ENCODE measurements at places on chromosomes 3 and 15. TPM values are rescaled to one million over a fixed set of nuclear protein-coding genes. Genes with fewer than 3 reads are reported as not detected.

DNA sequence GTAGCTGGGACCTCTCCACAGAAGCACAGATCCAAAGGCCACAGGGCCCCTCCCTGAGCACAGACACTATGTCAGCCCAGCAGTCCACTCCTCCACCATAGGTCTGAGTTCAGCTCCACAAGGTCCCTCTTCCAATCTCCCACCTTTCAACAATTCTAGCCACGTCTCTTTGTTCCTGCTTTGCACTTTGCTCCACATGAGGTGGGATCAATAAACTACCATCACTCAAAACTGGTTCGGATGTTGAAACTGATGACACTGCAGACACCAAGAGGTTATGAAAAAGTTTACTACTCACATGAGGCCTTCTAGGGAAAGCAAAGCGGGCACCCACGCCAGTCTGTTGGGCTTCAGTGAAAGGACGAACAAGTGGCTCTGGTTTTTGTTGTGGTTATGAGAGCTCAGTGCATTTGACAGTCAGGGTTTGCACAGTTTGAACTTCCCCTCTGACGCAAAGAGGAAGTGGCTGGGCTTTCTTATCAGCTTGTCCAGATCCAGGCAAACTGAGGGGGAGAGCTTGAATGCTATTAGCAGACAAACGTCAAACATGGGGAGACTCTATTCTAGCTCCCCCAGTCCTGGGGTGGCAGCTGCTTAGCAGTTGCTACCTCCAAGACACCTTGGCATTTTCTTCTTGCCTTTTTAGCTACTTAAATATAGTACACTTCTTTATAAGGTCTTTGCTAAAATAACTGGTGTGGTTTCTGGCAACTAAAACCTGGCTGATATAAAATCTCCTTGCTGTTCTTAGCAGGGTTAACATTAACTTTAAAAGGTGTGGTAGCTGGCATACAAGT lies 37.8 kb downstream of the ZNF445 start:
- no peak for DNase-seq

CALML4 gene
- 2.4 TPM for total RNA-seq

- peak; percentile 63 for DNase-seq
Observed at GRCh38 chr15:101813803-101814534, 2.0 kb downstream of the OR4F15 start.

RARRES1 gene
- total RNA-seq: 1.3 TPM

DNA sequence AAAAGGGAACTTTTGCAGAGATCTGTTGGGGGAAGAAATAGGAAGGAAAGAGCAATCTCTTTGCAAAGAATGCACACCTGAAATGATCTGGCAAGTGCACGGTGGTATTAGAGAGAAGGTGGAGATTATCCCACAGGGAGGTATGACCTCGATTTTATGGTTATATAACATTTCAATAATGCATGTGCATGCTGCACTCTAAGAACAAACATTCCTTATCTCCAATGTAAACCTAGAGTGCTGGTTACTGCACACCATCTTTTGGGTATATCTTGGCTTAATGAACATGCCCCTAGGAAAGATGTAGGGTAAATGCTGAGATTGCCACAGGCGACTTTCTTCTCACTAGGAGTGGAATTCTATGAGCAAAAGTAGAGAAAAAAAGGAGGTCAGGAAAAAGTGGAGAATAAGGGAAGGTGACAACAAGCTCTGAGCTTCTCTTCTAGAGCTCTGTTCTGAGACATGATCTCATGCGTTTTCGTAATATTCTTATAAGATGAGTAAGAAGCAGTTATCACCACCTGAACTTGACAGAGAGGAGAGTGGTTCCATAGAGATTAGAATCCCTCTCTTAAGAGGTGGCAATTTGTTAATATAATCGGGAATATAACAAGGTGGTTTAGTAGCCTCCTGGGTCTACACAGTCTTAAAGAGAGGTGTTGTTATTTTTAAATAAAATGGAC lies 117.5 kb upstream of the TMC3 start:
- peak; percentile 72 for DNase-seq

GRCh38 chr15:79366691-79367090 lies 55.8 kb downstream of the TMED3 start:
- DNase-seq: peak; percentile 26

- DNase-seq: peak; percentile 85
Observed at GRCh38 chr3:183766745-183767606, 58.4 kb downstream of the MAP6D1 start.

ERC2 gene
- not detected for total RNA-seq

ZNF385D gene
- 0.97 TPM for total RNA-seq

DNA sequence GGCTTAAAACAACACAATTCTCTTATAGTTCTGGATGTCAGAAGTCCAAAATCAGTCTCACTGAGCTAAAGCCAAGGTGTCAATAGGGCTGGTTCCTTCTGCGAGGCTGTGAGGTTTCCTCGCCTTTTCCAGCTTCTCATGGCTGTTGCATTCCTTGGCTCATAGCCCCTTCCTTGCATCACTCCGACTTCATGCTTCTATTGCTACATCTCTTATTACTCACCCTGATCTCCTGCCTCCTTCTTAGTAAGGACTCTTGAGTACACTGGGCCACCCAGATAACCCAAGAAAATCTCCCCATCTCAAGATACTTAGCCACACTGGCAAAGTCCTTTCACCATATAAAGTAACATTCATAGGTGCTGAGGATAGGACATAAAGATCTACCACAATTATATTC lies 193.9 kb downstream of the ADAMTS17 start:
- DNase-seq: no peak

- DNase-seq: no peak
Observed at GRCh38 chr3:32309654-32310242, 71.3 kb downstream of the CMTM8 start.

DNA sequence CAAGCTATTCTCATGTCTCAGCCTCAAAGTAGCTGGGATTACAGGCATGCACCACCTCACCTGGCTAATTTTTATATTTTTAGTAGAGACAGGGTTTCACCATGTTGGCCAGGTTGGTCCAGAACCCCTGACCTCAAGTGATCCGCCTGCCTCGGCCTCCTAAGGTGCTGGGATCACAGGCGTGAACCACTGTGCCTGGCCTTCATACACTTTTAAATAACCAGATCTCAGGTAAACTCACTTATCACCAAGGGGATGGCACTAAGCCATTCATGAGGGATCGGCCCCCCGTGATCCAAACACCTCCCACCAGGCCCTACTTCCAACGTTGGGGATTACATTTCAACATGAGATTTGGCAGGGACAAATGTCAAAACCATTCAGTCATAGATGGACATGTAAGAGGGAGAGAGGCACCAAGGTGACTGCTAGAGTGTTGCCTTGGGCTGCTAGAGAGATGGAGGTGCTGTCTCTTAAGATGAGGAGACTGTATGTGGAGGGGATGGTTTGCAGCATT lies 13.3 kb upstream of the DOCK3 start:
- no peak for DNase-seq

IQCF5 gene
- not detected for total RNA-seq

DNA sequence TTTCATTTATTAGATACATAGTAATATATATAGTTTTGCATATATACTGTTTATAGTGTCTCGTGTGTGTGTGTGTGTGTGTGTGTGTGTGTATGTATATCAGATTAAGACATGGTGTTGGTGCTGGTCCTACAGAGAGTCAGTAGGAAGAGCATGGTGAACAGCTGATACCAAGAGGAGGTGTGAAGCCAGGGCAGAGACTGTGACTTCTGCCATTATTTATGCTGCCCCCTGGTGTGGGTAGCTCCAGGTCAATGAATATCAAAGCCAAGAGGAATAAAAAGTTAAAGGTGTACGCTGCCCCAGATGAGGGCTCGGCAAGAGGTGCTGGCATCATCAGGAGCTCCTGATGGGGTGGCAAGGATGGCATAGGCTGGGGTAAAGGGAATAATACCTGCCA lies 299.5 kb upstream of the RASGRP1 start:
- DNase-seq: peak; percentile 30

- DNase-seq: no peak
Observed at GRCh38 chr3:173988909-173989308, 591.4 kb downstream of the NLGN1 start.

KBTBD13 gene
- total RNA-seq: not detected

Measured in GM23248 (cell line).